Thyroid gland (tissue), 4 donors: ENCODE measurements at places on chromosomes 7 and 10. TPM values are rescaled to one million over a fixed set of nuclear protein-coding genes. Genes with fewer than 3 reads are reported as not detected.

The C10orf53 gene
- total RNA-seq: not detected

The HOXA6 gene
- 1.6 TPM for total RNA-seq

The PNLIP gene
- not detected for total RNA-seq

GRCh38 chr10:36163827-36164226, 521.7 kb upstream of the FZD8 start:
- DNase-seq: no peak
- H3K4me1 ChIP-seq: no peaks in the 10 kb centered on the region
- H3K36me3 ChIP-seq: no peaks in the 10 kb centered on the region
- no peak overlapping the region for H3K4me3 ChIP-seq

DNA sequence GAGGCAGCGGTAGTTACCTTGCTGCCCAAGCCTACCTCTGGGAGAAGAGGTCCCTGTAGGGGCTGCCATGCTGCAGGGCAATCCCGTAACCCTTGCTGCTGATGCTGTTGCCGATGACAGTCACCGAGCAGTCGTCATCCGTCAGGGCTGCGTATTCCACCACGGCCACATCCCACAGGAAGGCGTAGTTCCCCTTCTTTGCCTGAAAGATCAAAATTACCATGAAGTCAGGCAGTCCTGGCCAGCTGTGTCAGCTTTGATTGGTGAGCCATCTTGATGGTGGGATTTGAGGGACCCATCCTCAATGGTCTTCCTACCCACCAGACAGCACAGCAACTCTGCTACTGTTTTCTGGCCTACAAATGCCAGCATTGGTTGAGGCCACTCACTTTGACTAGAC, 746.8 kb downstream of the GRID1 start:
- no peak for DNase-seq
- no peaks in the 10 kb centered on the region for H3K4me1 ChIP-seq
- H3K27ac ChIP-seq: no peak overlapping the region
- no peaks in the 10 kb centered on the region for H3K27me3 ChIP-seq
- no peaks in the 10 kb centered on the region for H3K36me3 ChIP-seq
- no peak overlapping the region for H3K4me3 ChIP-seq

DNA sequence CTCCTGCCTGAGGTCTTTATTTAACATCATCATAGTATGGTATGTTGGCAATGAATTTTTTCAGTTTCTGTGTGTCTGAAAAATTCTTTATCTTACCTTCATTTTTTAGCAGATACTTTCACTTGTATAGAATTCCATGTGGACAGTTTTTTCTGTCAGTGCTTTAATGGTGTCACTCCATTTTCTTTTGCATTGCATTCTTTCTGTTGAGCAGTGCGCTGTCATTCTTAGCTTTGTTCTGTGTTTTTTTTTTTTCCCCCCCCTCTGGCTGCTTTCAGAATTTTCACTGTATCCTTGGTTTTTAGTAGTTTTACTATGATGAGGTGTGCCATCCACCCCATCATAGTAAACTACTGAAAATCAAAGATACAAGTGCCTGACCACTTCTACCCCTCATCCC, 120.7 kb downstream of the LRMDA start:
- DNase-seq: no peak
- no peak overlapping the region for H3K27ac ChIP-seq
- H3K27me3 ChIP-seq: no peaks in the 10 kb centered on the region

DNA sequence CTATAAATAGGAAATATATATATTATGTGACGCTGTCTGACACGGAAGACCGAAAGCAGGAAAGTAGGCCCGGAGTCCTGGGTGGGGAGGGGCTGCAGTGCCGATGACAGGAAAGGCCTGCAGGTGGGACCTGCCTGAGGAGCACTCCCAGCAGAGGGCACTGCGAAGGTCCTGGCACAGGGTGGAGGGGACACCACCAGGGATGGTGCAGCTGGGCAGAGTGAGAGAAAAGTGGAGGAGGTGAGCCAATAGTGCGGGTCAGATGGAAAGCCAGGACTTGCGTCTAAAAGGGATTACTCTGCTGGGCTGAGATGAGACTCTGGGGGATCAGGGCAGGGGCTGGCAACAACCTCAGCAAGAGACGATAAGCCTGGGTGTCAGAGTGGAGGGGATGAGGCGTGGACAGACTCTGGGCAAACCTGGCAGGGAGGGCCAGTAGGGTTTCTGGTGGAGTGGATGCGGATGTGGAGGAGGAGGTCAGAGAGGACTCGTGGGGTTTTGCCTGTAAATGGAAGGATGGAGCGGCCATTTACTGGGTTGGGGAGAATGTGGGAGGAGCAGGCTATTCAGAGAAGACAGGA, 118.2 kb upstream of the ZNF746 start:
- H3K36me3 ChIP-seq: peaks cover 84% of the 10 kb centered on the region
- H3K27me3 ChIP-seq: no peaks in the 10 kb centered on the region
- H3K27ac ChIP-seq: no peak overlapping the region
- no peak overlapping the region for H3K4me3 ChIP-seq

- H3K4me1 ChIP-seq: peaks cover 8% of the 10 kb centered on the region
- H3K4me3 ChIP-seq: no peak overlapping the region
- DNase-seq: no peak
- no peak overlapping the region for H3K27ac ChIP-seq
- H3K27me3 ChIP-seq: no peaks in the 10 kb centered on the region
- H3K36me3 ChIP-seq: no peaks in the 10 kb centered on the region
Observed at GRCh38 chr7:115060095-115060870, 138.4 kb downstream of the MDFIC start.

GRCh38 chr7:16993543-16993942, 111.8 kb upstream of the AGR3 start:
- H3K27me3 ChIP-seq: no peaks in the 10 kb centered on the region
- DNase-seq: no peak
- no peak overlapping the region for H3K27ac ChIP-seq
- H3K36me3 ChIP-seq: no peaks in the 10 kb centered on the region
- no peaks in the 10 kb centered on the region for H3K4me1 ChIP-seq
- no peak overlapping the region for H3K4me3 ChIP-seq

GRCh38 chr7:55568613-55569268, 3.6 kb downstream of the VOPP1 start:
- no peak overlapping the region for H3K27ac ChIP-seq
- no peaks in the 10 kb centered on the region for H3K36me3 ChIP-seq
- no peak for DNase-seq
- H3K4me1 ChIP-seq: peaks cover 22% of the 10 kb centered on the region

- DNase-seq: peak; percentile 8
- H3K36me3 ChIP-seq: no peaks in the 10 kb centered on the region
- H3K27me3 ChIP-seq: no peaks in the 10 kb centered on the region
- no peak overlapping the region for H3K4me3 ChIP-seq
Observed at GRCh38 chr7:26013551-26014083, 138.4 kb upstream of the NFE2L3 start.

The SLC29A4 gene
- 11.5 TPM for total RNA-seq

The SHH gene
- total RNA-seq: not detected

GRCh38 chr10:51001587-51001986, 72.7 kb upstream of the PRKG1 start:
- DNase-seq: no peak
- H3K4me3 ChIP-seq: no peak overlapping the region
- H3K27me3 ChIP-seq: no peaks in the 10 kb centered on the region
- H3K27ac ChIP-seq: no peak overlapping the region
- H3K36me3 ChIP-seq: no peaks in the 10 kb centered on the region
- no peaks in the 10 kb centered on the region for H3K4me1 ChIP-seq

DNA sequence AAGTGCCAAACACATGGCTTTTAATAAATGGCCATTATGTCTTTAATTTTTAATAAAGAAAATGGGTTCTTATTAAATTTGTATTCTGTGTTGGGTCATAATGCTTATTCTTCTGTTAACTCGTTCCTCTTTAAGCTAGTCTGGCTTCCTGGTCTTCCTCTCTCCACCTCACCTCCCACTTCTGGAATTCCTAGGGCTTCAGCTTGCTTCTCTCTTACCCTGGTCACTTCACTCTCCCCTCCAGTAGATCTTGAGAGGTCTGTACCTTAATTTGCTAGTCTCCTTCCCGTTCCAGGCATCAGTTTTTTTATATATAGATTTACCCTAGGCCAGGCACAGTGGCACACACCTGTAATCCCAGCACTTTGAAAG, 111.2 kb downstream of the RALA start:
- no peak overlapping the region for H3K4me3 ChIP-seq
- no peaks in the 10 kb centered on the region for H3K27me3 ChIP-seq
- H3K4me1 ChIP-seq: peaks cover 21% of the 10 kb centered on the region
- DNase-seq: no peak
- H3K36me3 ChIP-seq: no peaks in the 10 kb centered on the region

The KDM7A gene
- 12.3 TPM for total RNA-seq

DNA sequence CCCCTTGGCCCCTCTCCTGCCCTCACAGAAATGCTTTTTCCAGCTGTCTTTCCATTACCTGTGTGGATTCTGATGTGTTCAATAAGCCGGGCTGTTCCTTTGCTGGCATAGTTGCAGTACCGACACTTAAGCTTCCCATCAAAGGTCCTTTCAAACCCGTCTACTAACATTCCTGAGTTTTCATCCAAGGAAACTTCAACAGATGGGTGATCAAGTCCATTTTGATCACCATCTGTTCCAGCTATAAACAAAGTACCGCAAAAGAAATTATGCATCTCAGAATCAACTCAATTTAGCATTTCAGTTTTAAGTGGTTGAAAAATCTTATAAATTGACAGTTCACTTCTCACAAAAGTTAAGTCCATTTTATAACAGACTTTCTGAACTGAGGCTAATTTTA, 12.7 kb downstream of the IKZF5 start:
- H3K4me1 ChIP-seq: no peaks in the 10 kb centered on the region
- no peaks in the 10 kb centered on the region for H3K27me3 ChIP-seq
- H3K4me3 ChIP-seq: no peak overlapping the region
- peaks cover 19% of the 10 kb centered on the region for H3K36me3 ChIP-seq

DNA sequence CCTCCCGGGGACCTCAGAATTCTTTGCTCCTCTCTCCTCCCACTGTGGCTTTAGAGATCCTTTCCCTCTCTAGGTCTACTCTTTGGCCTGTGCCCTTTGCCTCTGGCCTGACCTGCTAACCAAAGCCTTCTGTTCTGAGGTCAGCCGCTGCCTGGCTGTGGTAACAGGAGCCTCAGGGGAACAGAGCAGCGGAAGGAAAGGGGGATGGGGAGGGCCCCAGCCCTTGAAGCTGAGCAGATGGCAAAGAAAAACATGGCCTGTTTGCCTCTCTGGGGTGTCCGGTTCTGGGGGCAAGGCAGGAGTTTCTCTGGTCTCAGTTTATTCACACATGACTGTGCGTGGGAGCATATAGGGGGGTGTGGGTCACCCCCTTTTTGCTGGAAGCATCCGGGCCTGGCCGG, 28.2 kb downstream of the COL26A1 start:
- no peak for DNase-seq
- no peaks in the 10 kb centered on the region for H3K4me1 ChIP-seq
- no peaks in the 10 kb centered on the region for H3K27me3 ChIP-seq
- H3K4me3 ChIP-seq: no peak overlapping the region
- H3K27ac ChIP-seq: no peak overlapping the region
- no peaks in the 10 kb centered on the region for H3K36me3 ChIP-seq

DNA sequence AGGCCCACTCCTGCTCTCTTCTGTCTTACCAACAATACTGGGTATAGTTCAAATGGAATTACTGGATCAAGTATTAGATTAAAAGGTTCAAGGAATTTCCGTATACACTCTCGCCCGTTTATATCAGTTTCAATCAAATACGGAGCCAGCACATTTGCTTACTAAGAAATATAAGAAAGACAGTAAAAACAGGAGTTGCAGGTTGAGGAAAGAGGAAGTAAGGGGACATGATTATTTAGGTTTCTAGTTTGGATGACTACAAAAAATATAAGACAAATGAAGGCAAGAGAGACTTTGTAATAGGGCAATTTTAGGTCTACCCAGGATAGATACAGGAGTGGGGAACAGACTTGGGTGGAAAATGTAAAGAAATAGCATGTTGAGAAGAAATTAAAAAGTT, 109.9 kb upstream of the ABI1 start:
- H3K36me3 ChIP-seq: no peaks in the 10 kb centered on the region
- H3K27me3 ChIP-seq: no peaks in the 10 kb centered on the region
- no peak for DNase-seq
- H3K4me1 ChIP-seq: no peaks in the 10 kb centered on the region

DNA sequence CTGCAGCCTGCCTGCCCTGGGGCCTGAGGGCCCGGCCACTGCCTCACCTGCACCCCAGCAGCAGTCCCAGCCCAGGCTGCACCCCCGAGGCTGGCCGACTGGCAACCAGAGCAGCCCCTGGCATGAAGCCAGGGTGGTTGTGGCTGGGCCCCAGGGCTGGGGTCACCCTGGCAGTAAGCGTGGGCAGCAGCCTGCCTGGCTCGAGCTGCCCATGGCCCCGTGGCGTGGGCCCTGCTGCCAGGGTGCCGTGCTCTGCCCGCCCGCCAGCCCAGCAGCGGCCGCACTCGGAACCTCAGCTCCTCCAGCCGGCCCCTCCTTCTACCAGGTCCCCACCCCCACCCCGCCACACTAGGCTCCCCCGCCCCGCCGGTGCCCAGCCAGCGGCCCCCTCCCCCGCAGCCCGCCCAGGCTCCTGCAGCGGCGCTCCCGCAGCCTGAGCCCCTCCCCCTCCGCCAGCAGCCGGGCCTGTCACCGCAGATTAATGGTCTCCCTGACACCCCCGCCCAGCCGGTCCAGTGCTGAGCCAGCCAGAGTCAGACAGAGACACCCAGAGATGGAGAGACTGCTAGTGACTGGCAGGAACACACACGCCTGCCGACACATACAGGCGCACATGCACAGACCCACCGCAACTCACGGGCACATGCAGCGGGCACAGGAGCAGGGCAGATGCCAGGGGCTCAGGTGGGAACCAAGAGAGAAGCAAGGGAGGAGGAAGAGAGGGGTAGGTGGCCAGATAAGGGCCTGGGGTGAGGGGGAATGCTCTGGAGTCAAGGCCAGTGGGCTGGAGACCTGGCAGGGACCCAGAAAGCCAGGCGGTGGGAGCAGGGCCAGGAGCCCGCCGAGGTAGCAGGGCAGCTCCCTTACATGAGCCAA, 22.4 kb downstream of the KCNH2 start:
- peaks cover 5% of the 10 kb centered on the region for H3K4me1 ChIP-seq
- peak; percentile 14 for DNase-seq
- no peaks in the 10 kb centered on the region for H3K36me3 ChIP-seq
- H3K27me3 ChIP-seq: no peaks in the 10 kb centered on the region
- H3K27ac ChIP-seq: no peak overlapping the region

- no peaks in the 10 kb centered on the region for H3K36me3 ChIP-seq
- peaks cover 13% of the 10 kb centered on the region for H3K4me1 ChIP-seq
- no peaks in the 10 kb centered on the region for H3K27me3 ChIP-seq
Observed at GRCh38 chr7:150322114-150322832, 882 bp upstream of the LRRC61 start.

- H3K4me1 ChIP-seq: no peaks in the 10 kb centered on the region
- no peaks in the 10 kb centered on the region for H3K36me3 ChIP-seq
- no peak for DNase-seq
Observed at GRCh38 chr10:10295537-10295936, 722.1 kb upstream of the CELF2 start.

- H3K36me3 ChIP-seq: no peaks in the 10 kb centered on the region
- H3K27me3 ChIP-seq: no peaks in the 10 kb centered on the region
- H3K4me3 ChIP-seq: no peak overlapping the region
- DNase-seq: no peak
- no peak overlapping the region for H3K27ac ChIP-seq
- no peaks in the 10 kb centered on the region for H3K4me1 ChIP-seq
Observed at GRCh38 chr7:138804618-138805017, 6.6 kb upstream of the ATP6V0A4 start.

The HOXA11 gene
- not detected for total RNA-seq
